ENCODE measurements at places on chromosomes 11 and 22. TPM values are rescaled to one million over a fixed set of nuclear protein-coding genes. Genes with fewer than 3 reads are reported as not detected.

DNA sequence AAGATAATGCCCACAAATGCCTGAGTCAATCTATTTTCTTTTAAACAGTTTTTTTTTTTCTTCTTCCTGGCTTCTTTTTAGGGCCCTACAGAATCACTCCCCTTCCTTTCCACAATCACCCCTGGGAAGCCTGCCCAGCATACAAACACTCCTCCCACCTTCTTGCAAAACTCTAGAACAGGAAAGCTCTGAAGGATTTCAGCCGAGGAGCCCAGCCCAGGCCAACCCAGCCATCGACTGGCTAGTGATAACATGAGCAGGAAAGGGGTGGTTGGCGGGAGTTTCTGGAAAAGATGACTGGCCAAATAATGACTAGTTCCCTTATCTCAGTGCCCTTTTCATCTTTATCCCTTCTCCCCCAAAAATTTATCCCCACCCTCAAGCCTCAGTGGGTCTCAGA lies 68.2 kb downstream of the USP35 start:
- no peak for DNase-seq

Gene RBMXL2
- total RNA-seq = 0.10 TPM

Gene C22orf42
- total RNA-seq = not detected

GRCh38 chr22:33332538-33332937 lies 274.4 kb upstream of the SYN3 start:
- no peak for DNase-seq

- DNase-seq = no peak
Measured at GRCh38 chr22:49963647-49964026, 3.1 kb downstream of the PIM3 start.

GRCh38 chr11:96123301-96123700 lies 199.4 kb upstream of the MTMR2 start:
- no peak for DNase-seq

- no peak for DNase-seq
Measured at GRCh38 chr11:38095268-38095667, 1497.2 kb upstream of the RAG2 start.

GRCh38 chr11:86606836-86607481 lies 65.5 kb downstream of the ME3 start:
- no peak for DNase-seq

- no peak for DNase-seq
Measured at GRCh38 chr11:77136074-77136473, 8.0 kb downstream of the MYO7A start.
